Activated naive CD4-positive, alpha-beta T cell treated with anti-CD3 and anti-CD28 coated beads, Interleukin-2, amount 10 ng/mL, durations not matched to agents 5 hours and 36 hours (primary cell): ENCODE measurements at places on chromosomes 12 and 14. TPM values are rescaled to one million over a fixed set of nuclear protein-coding genes. Genes with fewer than 3 reads are reported as not detected.

The CMTM5 gene
- not detected for total RNA-seq

The TNFAIP2 gene
- 0.18 TPM for total RNA-seq

The HOTAIR gene
- not detected for total RNA-seq

The GLS2 gene
- total RNA-seq: 1.8 TPM

The TAS2R43 gene
- 0.81 TPM for total RNA-seq

The KRT71 gene
- not detected for total RNA-seq

The FGD4 gene
- 0.17 TPM for total RNA-seq

The MEG3 gene
- not detected for total RNA-seq

The DAO gene
- not detected for total RNA-seq

The FOXG1 gene
- not detected for total RNA-seq

The FBXO34 gene
- 24.1 TPM for total RNA-seq

The PDE6H gene
- not detected for total RNA-seq

The MGP gene
- not detected for total RNA-seq

The CDC42BPB gene
- total RNA-seq: 0.58 TPM

The AKAP5 gene
- 0.50 TPM for total RNA-seq

The NUAK1 gene
- total RNA-seq: not detected
